ENCODE measurements at places on chromosomes 11 and 22.

DNA sequence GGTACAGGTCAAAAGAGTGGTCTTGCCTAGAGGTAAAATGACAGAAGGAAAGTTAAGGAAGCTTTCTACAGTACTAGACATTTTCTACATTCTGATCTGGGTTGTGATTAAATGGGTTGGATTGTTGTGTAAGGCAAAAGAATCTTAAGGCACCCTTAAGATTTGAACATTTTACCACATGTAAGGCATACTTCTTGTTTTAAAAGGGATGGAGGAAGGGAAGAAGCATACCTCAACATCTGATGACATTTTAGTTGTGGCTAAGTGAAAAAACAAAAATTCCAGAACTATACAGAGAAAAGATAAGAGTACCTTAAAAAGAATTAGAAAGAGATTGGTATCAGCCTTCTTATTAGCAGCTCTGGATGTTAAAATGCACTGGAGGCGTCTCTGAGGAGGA is 356.0 kb upstream of the CADM1 start:
- no peak for DNase-seq

DNA sequence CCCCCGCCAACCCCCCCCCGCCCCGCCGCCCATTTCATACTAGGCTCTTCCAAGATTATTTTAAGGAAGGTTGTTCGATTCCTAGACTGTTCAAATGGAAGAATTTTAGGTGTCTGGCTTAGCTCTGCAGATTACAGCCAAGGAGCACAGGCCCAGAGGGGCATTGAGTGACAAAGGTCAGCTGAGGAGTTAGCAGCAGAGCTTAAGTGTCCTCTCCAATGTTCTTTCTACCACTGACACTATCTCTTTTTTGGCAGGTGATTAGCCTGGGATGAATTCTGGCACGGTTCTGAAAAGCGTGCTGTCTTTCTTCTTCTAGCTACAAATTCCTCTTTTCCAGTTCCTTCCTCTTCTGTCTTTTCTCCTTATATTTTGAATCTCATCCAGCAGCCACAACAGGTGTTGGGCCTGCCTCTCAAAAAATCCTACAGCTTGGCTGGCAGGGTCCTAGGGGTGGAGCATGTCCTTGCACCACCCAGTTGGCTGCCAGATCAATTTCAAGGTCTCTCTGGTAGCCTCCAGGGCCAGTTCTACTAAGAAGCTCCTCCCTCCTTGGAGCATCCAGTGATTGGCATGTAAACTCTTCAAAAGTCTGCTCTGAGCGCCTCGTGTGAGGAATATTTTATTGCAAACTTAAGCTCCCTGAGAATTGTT is 23.0 kb downstream of the KCNE3 start:
- DNase-seq: no peak

DNA sequence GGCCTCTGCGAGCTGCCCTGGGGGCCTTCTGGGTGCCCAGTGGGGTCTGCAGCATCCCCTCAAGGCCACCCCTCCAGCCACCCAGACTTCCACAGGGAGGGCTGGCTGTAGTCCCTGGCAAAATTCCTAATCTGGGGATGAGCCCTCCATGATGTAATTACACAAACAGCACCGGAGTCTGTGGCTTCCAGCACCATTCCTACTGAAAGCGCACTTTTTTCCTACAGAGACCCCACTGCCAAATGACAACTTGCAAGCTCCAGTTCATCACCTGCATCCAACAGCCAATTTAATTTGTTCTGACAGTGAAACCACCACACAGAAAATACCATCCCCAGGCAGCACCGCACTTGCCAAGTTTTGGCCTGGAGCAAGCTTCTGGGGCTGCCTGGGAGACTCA is 70.4 kb downstream of the TRMU start:
- no peak for DNase-seq

DNA sequence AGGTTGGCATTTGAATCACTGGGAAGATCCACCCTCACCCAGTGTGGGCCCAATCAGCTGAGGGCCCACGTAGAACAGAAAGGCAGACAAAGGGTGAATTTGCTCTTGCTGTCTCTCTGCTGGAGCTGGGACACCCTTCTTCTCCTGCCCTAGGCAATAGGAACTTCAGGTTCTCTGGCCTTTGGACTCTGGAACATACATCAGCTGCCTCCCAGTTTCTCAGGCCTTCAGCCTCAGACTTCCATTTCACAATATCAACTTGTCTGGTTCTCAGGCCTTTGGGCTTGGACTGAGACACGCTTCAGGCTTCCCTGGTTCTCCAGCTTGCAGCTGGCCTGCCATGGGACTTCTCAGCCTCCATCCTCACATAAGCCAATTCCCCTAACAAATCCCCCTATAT is 14.7 kb upstream of the ASRGL1 start:
- DNase-seq: no peak

- no peak for DNase-seq
Observed at GRCh38 chr11:34239465-34240149, 118.2 kb downstream of the ABTB2 start.

- no peak for DNase-seq
Observed at GRCh38 chr11:66856496-66857233, at the start of gene LRFN4. LRFN4 (plus strand) TSS chr11:66857064; CDS start chr11:66857745, 681 bp downstream.

Data from NK-92 treated with Interleukin-12 subunit alpha and Interleukin-12 subunit beta, amount 100 ng/mL, for 24 hours (cell line).